ENCODE measurements at places on chromosomes 5 and 9.

- DNase-seq, result no peak
These were observed 242.1 kb upstream of the ZNF462 start for GRCh38 chr9:106620866-106621265.

GRCh38 chr5:102863764-102864560, 108.9 kb downstream of the PAM start:
- no peak for DNase-seq

DNA sequence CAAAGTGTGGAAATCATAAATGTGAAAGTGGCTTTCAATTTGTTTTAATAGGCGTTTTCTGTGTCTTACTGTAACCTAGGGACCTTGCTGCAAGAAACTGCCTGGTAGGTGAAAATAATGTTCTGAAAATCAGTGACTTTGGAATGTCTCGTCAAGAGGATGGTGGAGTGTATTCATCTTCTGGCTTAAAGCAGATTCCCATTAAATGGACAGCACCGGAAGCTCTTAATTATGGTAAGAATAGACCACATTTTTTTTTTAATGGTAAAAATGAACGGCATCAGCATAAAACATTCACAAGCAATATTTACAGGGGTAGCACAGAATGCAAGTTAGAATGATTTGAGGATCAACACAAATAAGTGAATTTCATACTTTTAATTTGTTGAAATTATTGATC, 229.1 kb downstream of the PJA2 start:
- DNase-seq, result no peak

DNA sequence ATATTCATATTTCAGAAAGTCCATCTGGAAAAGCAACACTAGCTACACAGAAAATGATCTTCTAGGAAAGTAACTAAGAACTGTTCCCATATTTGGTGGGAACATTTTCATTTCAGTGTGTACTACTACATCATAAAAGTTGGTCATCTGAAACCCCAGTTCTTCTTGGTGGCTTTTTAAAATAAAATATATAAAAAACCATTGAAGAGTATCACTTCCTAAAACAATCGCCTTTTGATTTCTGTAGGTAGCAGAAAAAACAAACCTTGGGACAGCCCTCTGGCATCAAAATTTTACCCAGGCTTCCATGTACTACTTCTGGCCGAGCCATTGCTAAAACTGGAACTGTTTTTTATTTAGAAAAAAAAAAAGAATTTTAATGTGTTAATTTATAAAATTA, 158.5 kb downstream of the MLLT3 start:
- DNase-seq, result no peak

DNA sequence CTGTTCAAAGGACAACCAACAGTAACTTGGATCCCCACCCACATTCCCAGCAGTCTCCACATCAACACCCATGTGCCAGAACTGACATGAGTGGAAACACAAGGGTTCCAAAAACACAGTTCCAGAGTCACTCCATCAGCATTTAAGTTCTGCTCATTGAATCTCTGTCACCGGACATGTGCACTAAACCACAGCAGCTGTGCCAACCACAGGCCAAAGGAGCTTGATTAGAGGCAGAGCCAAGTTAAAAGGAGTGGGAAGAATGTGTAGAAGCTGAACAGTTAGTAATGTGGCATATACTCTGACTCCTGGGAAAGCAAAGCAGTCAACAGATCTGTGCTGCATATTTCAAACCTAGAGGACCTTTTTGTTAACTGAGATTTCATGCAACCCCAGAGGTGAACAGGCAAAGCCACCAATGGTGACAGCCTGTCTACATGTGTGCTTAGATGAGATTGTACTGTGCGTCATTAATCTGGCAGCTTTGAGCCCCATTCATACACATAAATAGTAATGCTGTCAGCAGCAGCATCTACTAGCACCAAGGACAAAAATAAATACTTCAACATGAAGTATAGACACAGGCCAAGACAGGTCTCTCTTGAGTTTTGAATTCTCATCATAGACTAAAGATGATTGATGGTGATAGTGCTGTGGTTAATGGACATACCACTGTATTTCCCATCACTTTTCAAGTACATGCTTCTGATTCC, 16.4 kb upstream of the FST start:
- no peak for DNase-seq

GRCh38 chr5:142000173-142000572, 12.7 kb downstream of the GNPDA1 start:
- DNase-seq, result no peak
